ENCODE measurements at places on chromosomes 1 and 21. TPM values are rescaled to one million over a fixed set of nuclear protein-coding genes. Genes with fewer than 3 reads are reported as not detected.

Gene UBXN10
- total RNA-seq: 0.49 TPM

Gene KRTAP12-2
- not detected for total RNA-seq

Gene ATAD3C
- total RNA-seq: 10.2 TPM

Gene BACE2
- total RNA-seq: not detected

Gene VCAM1
- total RNA-seq: 0.98 TPM

Gene EPHA2
- total RNA-seq: 0.29 TPM

Gene DYNLT5
- total RNA-seq: 1.4 TPM

Gene TTC3
- 235 TPM for total RNA-seq

Gene LAMC2
- 2.8 TPM for total RNA-seq

Gene BMP8B
- total RNA-seq: 0.12 TPM

Gene LHX4
- 2.1 TPM for total RNA-seq

Gene TNFSF4
- total RNA-seq: 0.34 TPM

Gene LEFTY2
- 5.0 TPM for total RNA-seq

Gene C1orf167
- not detected for total RNA-seq

Gene CNIH3
- 4.4 TPM for total RNA-seq

Gene ELAVL4
- total RNA-seq: 477 TPM

Gene DCLRE1B
- total RNA-seq: 6.1 TPM

Gene ADCY10
- total RNA-seq: 0.07 TPM

Gene LIN28A
- total RNA-seq: 97.3 TPM

Gene AQP10
- not detected for total RNA-seq

Gene FBXO2
- total RNA-seq: 22.2 TPM

Gene FCGR3B
- not detected for total RNA-seq

Gene LHX8
- not detected for total RNA-seq

Gene FRRS1
- 1.3 TPM for total RNA-seq

Gene TESK2
- 3.3 TPM for total RNA-seq

Gene FAM43B
- not detected for total RNA-seq

Gene RIMKLA
- total RNA-seq: 4.1 TPM

Gene WASF2
- total RNA-seq: 47.0 TPM

Gene CCDC190
- not detected for total RNA-seq

Gene CFHR2
- not detected for total RNA-seq

Gene UMODL1
- total RNA-seq: not detected

Gene TLR5
- total RNA-seq: not detected

Gene LRRC42
- total RNA-seq: 37.5 TPM

Gene SLC45A3
- total RNA-seq: 3.7 TPM

Gene XCL2
- total RNA-seq: not detected

Gene RNF186
- not detected for total RNA-seq

Gene CFAP107
- not detected for total RNA-seq

Gene FCGR3A
- total RNA-seq: not detected

Gene CD52
- 2.8 TPM for total RNA-seq

Gene DUSP23
- total RNA-seq: 11.6 TPM

Gene ATF3
- total RNA-seq: 35.3 TPM

Gene TNNI3K
- not detected for total RNA-seq

Gene KIF21B
- total RNA-seq: 51.1 TPM

Gene DNALI1
- total RNA-seq: 12.2 TPM

Gene DTL
- total RNA-seq: 7.4 TPM

Gene CXADR
- total RNA-seq: 54.9 TPM

Gene OR2T11
- total RNA-seq: not detected

Gene SYT14
- 18.1 TPM for total RNA-seq

Gene HRNR
- total RNA-seq: not detected

Gene RUNX3
- total RNA-seq: 0.15 TPM

Gene SYCP1
- total RNA-seq: not detected

Gene SPATA46
- not detected for total RNA-seq
